ENCODE measurements at places on chromosomes 2 and 18.

GRCh38 chr18:57771193-57771592 is 31.9 kb downstream of the ATP8B1 start:
- no peak for DNase-seq

DNA sequence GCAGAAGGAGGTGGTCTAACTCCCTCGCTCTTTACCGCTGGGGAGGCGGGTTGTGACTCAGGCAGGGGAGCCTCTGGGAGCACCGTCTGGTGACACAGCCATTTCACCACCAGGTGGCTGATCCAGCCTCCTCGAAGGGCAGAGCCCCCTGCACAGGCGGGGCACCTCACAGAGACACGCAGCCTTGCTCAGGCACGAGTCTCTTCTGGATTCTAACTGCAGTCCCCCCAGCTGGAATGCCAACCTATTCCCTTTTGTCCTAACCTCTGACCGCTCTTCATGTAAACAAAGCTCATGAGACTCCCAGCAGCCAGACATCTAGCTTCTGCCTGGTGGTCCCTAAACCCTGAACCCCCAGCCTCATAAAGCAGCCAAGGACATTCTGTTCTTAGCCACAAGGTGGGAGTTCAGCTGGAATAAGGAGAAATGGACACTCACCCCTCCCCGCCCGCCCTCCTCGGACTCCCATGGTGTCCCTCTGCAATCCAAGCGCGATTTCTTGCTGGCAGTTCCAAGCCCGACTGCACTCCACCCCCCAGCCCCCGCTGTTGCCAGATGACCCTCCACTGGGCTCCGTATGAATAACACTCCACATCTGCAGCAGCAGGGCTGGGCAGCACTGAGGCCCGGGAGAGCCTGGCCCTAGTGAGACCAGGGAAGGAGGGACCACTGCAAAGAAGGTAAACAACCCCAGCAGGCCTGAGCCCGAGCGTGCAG is 84.3 kb downstream of the TNS1 start:
- no peak for DNase-seq

DNA sequence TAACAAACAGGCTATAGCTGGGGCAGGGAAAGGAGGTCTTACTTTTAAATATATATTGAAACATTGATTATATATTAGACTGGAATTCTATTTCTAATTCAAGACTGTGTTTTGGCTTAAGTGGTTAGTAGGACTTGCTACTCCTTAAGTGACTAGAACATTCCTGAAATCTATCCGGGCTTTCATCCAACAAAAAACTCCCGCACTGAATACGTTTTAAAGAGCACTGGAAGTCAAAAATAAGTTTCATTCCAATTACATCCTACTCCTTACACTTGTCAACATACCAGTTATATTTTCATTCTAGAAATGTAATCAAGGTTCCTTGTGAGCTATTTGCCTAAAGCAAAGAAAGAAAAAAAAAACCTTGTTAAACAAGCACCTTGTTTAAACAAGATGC is 204.6 kb downstream of the SP3 start:
- no peak for DNase-seq

- no peak for DNase-seq
These were observed 12.3 kb downstream of the DCTN1 start for GRCh38 chr2:74367789-74368188.

GRCh38 chr2:67567886-67568285 is 170.8 kb downstream of the ETAA1 start:
- no peak for DNase-seq

- DNase-seq: no peak
These were observed 168.7 kb upstream of the HDAC4 start for GRCh38 chr2:239569401-239570090.

DNA sequence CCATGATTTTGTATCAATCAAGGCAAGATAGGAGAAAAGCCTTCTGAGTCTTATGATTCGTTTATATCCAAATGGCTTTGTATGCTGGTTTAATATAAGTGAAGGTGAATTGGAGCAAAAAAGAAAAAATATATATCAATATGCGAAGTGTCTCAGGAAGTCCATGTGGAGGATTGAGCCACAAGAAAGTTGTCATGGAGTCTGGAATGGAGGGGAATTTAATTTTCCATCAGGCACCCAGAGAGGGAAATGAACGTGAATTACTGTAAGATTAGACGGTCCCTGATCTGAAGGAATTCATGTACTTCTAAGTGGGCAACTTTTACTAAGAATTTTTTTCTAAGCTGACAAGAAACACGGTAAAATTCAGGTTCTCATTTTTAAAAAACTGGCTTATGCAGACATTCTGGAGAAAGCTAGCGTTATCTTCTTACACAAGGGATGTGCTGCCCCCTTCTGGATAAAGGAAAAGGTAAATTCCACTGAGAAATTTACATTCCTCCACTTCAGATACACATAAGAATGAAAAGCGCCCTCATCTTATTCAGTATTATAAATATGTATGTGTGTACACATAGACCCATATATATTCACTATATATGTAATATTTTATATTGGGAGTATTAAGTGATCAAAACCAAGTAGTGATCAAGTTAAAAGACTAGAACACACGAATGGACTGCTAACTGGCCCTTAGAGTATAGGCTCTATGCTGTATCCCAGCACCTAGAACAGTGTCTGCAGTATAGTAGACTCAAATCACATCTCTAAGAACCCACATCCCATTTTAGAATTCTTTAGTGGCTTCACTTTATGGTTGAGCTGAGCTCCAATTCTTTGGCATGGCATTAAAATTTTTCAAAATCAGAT is 289.0 kb upstream of the TFPI start:
- DNase-seq: no peak

GRCh38 chr2:237724811-237725478 is 73.6 kb upstream of the RBM44 start:
- no peak for DNase-seq

DNA sequence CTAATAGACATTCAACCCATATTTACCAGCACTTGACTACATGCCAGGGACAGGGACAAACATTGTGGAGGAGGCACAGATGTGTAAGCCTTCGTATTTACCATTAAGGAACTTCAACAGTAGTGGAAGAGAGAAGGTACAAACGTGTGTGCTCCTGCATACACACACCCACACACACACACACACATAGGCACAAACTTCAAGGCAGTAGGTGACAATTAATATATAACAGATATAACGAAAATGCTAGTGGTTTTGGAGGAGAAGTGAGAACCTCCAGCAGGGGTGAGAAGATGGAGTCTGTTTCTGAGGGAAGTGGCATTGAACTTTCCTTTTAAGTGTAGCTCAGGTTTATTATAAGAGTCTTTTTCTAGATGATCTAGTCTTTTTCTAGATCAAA is 231.1 kb downstream of the SETBP1 start:
- no peak for DNase-seq

GRCh38 chr2:149841396-149841795 is 253.8 kb upstream of the MMADHC start:
- DNase-seq: no peak

- no peak for DNase-seq
These were observed 55.3 kb upstream of the NOL4 start for GRCh38 chr18:34280000-34280399.

GRCh38 chr18:6561420-6561861 is 146.7 kb upstream of the L3MBTL4 start:
- DNase-seq: no peak

Measured in stimulated activated CD8-positive, alpha-beta memory T cell treated with anti-CD3 and anti-CD28 coated beads, Interleukin-4, amount 100 ng/mL, for 1 hour (primary cell).